Dermis microvascular lymphatic vessel endothelial cell (primary cell): ENCODE measurements at places on chromosomes 4 and X.

- DNase-seq, result no peak
These were observed 107.6 kb downstream of the PDLIM5 start for GRCh38 chr4:94559351-94559806.

GRCh38 chrX:124720532-124720931 is 374.2 kb downstream of the SH2D1A start:
- DNase-seq, result no peak

DNA sequence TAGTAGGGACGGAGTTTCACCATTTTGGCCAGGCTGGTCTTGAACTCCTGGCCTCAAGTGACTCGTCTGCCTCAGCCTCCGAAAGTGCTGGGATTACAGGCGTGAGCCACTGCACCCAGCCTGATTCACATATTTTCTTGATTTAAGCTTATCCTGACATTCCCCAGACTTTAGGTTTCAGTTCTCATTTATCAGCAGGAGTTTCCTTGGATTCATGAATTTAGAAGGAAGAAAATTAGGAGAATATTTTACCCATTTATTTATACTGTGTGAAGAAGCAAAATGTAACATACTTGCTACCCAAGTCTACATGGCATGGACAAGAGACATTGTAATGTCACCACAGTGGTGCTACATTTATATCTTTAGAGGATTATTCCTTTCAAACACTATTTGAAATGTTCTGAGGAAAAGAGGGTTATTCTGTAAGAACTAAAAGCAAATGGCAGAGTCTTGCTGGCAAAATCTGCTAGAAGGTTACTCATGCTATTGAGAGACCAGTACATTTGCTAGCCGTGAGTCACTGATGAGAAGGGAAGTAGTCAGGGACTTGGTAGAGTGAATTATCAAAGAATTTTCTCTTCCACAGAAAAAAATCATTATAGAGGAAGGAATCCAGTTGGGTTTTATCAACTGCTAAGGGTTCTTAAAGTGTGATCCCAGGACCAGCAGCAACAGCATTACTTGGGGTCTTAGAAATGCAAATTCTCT is 26.1 kb upstream of the CFAP299 start:
- DNase-seq, result no peak

DNA sequence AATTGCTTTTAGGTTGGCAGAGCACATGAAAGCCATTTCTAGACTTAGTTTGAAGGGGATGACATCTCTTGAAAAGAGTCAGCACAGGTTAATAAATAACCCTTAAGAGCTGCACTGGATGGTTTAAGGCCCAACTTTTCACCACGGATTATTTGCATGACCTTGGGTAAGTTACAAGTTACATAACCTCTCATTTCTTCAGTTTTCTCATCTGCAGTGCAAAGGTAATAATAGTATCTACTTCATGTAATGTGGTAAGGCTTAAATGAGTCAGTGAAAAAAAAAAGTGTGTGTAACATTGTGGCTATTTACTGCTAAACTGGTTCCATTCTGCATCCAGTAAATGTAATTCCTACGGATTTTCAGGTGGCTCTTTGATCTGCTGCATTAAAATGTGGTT is 715.8 kb downstream of the CCSER1 start:
- DNase-seq, result no peak

GRCh38 chrX:47936224-47936939 is 67.4 kb downstream of the ZNF182 start:
- peak; percentile 2 for DNase-seq

DNA sequence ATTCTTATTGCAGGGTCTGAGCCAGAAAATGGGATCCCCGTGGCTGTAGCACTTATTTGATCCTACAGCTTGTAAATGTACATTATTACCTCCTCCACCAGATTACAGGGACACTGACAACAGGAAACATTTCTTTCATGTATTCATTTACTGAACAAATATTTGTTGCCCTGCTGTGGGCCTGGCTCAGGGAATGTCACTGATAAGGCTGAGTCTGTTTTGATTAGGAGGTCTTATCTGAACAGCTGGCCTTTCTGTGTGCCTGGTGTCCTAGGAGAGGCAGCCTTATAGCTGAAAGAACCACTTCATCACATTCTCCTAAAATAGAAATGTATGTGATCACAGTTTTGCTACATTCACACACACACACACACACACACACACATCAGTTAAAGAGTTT is 45.5 kb upstream of the PROM1 start:
- peak; percentile 39 for DNase-seq

- DNase-seq, result no peak
These were observed 42.4 kb upstream of the GAB1 start for GRCh38 chr4:143294310-143294709.

DNA sequence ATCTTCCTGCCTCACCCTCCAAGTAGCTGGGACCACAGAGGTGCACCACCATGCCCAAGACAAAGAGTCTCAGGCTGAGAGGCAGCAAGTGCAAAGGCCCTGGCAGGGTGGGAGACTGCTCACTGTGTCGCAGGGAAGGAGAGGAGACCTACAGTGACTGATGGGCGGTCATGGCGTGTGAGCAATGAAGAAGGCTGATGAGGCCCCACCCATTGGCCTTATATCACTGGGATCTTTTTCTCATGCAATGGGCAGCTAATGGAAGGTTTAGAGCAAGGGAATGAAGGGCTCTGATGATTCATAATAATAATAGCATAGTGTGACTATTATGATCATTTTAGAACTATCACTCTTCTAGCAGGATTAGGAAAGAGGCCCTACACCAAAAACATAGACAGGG is 20.9 kb downstream of the FAM9C start:
- no peak for DNase-seq

- no peak for DNase-seq
These were observed 709 bp downstream of the GPAT3 start for GRCh38 chr4:83536362-83537272.

DNA sequence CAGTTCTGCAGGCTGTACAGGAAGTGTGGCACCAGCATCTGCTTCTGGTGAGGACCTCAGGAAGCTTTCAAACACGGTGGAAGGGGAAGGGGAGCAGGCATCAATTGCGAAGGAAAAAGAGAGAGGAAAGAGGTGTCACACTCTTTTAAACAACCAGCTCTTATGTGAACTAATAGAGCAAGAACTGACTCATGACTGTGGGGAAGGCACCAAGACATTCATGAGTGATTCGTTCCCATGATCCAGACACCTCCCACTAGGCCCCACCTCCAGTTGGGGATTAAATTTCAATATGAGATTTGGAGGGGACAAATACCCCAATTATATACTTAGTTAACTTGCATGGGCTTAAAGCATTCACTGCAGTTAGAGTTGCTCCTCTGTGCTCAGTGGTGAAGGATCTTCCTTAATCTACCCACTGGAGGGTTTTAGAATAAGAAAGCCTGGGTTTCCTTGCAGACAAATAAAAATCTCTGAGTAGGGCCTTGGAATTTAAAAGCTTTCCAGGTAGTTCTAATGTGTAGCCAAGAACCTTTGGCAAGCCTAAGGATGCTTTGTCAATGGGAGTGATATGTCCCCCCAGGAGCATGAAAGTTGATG is 60.0 kb downstream of the SYNPO2 start:
- no peak for DNase-seq

GRCh38 chr4:143252478-143252877 is 67.8 kb downstream of the USP38 start:
- no peak for DNase-seq

DNA sequence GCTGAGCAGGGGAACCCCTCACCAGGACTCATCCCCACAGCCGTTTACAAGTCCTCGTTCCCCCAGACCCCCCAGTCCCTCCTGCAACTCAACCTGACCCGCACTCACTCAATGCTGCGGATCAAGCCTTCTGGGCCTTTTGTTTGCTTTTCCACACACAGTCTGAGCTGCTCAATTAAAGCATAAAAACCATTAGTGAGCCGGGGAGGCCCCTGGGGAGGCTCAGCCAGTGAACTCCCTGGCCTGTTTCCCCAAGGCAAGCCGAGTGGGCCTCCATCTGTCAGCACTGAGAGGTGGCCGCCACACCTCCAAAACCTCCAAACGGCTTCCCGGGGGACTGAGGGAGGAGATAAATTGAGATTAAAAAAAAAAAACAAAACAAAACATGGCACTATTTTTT is 158.5 kb downstream of the SHOX start:
- DNase-seq, result no peak

DNA sequence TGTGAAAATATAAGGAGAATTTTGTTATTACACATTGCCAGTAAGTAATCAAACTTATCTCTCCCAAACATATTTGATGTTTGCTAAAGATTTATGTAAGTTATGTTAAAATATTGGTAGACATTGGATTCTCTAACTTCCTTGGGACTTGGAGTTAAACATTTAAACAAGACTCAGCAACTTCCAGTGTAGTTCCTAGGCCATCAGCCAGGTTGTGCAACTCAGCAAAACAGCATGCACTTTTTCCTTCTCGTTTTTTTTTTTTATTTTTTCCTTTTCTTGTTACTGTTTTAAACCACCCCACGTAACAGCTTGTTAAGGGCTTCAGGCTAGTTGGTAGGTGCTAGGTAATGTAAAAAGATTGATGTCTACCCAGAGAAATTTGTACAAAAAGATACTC is 510.4 kb downstream of the ANKRD50 start:
- no peak for DNase-seq

DNA sequence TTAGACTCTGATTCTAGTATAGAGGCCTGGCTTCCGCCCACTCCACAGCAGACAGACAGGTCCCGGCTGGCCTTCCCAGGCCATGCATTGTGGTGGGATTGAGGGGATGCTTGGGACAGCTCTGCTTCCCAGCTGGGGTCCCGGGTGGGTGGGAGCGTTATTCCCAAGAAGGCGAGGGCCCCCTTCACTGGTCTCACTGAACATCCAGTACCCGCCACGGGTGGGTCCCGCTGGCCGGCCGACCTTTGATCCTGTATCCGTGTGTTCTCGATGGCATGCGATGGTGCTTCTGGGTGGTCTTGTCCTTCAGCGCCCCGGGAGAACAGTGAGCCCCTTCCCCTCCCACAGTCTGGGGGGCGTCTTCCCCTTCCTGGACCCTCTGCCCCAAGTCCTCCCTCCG is 231.4 kb downstream of the AFAP1 start:
- no peak for DNase-seq

GRCh38 chr4:833156-833555 is 7.2 kb upstream of the CPLX1 start:
- no peak for DNase-seq

DNA sequence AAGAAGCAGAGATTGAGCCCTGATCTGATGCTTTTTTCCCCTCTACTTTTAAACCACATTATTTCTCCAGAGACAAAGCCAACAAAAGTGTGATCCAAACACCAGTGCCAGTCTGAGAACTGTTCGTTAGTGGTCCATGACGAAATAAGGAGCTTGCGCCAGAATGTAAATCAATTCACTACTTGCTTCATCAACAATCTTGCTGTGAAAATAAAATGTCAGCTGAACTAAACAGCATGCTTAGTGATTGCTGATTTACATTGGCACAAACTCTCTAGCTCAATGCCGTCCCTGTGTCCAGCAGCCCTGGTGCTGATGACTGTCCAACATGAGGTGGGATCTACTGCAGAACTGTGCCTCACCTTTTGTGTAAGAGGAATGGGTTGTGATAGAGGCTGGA is 71.3 kb downstream of the SOX3 start:
- DNase-seq, result no peak

- no peak for DNase-seq
These were observed 158.0 kb upstream of the FAT1 start for GRCh38 chr4:186881521-186882220.

DNA sequence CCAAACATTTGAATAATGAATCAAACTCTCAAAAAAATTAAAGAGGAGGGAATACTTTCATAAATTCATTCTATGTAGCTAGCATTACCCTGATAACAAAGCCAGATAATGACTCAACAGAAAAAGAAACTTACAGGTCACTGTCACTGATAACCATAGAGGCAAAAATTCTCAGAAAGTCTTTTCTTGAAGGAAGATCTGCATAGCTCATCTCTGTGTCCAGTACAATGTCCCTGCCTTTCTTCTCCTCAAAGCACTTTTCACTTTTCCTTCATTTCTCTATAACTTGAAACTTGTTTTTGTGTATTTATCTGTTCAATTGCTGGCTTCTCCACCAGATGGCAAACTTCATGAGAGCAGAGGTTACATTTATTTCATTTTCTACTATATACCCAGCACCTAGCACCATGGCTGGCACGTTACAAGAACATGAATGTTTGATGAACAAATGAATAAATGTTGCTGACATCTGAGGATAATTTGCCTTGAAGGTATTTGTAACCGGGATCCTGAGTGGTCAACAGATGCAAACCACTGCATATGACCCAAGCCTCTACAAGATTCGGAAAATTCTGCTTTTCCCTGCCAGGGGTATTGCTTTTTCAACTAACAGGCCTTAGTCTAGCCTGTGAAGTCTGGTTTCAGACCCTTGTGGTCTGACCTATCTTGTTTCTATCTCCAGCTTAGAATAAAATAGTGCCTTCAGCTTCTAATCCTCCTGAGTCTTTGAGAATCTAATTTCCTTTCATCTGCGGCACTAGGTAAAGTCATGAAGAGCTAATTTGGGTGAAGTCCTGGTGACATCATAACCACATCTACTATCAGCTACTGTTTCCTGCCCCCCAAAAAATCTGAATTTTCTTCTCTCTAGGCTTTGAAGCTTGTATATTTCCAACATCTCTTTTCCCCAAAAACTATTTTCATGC is 52.5 kb upstream of the ANTXR2 start:
- DNase-seq, result peak; percentile 64

DNA sequence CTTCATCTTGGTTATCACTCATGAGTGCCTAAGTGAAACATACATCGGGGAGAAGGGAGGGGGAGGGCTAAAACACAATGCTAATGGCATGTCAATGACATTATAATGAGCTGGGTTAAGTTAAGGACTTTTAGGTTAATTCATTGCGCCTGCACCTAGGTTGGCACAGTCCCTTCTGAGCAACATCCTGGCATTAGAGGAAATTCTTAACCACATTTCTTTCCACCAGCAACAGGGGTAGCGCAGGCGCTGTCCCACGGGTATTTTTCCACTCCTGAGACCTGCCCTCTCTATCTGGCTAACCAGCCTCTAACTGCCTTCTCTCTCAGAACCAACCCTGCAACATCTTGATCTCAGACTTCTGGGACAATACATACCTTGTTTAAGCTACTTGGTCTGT is 39.0 kb upstream of the PROM1 start:
- no peak for DNase-seq

DNA sequence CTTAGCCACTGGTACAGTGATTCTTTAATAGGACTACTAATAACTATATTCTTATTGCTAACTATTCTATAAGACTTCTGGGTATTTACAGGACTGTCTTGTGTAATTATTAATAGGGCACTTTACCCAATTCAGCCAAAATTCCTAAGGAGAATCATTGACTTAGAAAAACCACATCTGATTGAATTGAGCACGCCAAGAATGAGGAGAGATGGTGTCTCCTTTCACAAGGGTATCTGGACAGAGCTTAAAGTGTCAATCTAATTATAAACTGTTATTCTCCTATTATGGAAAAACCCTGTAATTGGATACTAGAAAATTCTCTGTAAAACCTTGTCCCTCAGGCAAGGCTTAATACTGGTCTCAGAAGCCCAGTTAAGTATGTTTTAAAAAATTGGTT is 111.1 kb upstream of the TLL1 start:
- DNase-seq, result no peak

- DNase-seq, result no peak
These were observed 147.3 kb downstream of the CORIN start for GRCh38 chr4:47690611-47691010.
